ENCODE measurements at places on chromosomes 12 and 14.

- no peak for DNase-seq
Measured at GRCh38 chr14:52129721-52130120, 60.9 kb upstream of the NID2 start.

- DNase-seq, result peak; percentile 81
Measured at GRCh38 chr12:55830601-55831446, 1.4 kb upstream of the DNAJC14 start.

GRCh38 chr12:32257695-32258496 is 141.5 kb upstream of the FGD4 start:
- peak; percentile 19 for DNase-seq

DNA sequence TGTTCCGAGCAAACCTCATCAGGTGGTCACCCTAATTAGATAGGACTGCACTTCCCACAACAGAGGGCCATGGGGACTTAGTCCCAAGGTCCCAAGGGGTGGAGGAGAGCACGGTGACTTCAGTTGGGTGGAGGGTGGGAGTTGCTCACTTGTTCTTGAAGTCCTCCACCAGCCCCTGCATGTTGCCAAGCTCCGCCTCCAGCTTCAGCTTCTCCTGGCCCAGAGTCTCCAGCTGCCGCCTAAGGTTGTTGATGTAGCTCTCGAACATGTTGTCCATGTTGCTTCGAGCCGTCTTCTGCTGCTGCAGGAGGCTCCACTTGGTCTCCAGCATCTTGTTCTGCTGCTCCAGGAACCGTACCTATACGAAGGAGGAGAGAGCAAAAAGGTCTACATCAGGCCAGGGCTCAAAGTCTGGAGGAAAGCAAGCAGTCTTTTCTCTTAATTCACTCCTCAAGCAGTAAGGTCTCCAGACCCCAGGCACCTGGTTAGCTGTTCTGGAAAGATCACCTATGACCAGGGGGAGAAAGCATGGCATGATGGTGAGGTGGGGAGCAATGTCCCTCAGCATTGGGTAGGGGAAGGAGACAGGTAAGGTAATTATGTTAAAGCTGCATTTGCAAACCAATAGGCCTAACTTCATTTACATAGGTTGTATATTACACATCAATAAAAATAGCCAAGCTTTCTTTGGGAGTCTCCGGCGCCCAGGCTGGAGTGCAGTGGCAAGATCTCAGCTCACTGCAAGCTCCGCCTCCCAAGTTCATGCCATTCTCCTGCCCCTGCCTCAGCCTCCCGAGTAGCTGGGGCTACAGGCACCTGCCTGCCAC is 2.9 kb downstream of the KRT8 start:
- no peak for DNase-seq

DNA sequence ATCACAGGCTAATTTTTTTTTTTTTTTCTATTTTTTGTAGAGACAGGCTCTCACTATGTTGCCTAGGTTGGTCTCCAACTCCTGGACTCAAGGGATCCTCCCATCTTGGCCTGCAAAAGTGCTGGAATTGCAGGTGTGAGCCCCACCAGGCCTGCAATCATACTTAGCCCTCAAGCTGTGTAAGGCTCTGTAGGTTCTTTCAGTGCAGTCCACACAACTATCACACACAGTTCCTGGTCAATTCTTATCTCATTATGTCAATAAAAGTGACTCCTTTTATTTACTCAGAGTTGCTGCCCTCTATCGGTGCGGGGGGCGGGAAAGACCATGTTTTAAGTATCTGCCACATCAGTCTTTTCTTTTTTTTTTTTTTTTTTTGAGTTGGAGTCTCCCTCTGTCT is 29.0 kb downstream of the SLC2A3 start:
- no peak for DNase-seq

DNA sequence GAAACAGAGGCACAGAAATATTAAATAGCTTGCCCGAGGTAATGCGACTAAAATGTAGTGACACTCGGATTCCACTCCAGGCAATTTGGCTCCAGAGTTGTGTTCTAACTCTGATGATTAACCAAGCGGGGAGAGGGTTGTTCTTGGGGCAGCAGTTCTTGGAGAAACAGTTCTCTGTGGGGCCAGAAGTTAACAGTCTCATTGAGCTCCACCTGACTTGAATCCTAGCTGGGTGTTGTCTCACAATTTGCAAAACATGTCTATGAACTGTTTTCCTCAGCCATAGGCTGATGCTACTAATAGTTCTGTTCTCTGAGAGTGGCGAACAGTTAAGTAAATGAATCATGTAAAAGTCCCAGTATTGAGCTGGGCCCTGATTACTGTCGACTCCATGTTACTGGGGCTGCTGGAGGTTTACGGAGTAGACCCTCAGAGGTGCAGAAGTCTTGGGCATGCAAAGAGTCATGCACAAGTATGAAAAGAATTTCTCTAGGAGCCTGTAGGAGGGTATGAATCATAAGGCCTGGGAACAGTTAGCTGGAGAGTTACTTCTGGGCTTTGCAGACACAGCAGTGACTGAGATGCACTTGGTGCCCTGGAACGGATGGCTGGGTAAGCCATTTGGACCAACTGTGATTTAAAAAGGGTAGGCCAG is 15.4 kb upstream of the NIN start:
- no peak for DNase-seq

DNA sequence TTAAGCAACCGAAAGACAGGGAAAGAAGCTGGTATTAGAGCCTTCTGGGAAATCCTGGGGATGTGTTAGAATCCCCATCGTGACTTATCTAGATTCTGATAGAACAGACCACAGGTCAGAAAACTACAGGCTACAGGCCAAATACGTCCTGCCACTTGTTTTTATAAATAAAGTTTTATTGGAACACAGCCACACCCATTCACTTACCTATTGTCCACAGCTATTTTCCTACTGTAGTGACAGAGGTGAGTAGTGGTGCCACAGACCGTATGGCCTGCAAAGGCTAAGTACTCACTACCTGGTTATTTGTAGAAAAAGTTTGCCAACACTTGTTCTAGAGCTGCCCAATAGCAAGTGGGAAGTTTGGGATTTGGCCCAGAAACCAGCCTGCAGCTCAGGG is 53.8 kb downstream of the HRK start:
- no peak for DNase-seq

DNA sequence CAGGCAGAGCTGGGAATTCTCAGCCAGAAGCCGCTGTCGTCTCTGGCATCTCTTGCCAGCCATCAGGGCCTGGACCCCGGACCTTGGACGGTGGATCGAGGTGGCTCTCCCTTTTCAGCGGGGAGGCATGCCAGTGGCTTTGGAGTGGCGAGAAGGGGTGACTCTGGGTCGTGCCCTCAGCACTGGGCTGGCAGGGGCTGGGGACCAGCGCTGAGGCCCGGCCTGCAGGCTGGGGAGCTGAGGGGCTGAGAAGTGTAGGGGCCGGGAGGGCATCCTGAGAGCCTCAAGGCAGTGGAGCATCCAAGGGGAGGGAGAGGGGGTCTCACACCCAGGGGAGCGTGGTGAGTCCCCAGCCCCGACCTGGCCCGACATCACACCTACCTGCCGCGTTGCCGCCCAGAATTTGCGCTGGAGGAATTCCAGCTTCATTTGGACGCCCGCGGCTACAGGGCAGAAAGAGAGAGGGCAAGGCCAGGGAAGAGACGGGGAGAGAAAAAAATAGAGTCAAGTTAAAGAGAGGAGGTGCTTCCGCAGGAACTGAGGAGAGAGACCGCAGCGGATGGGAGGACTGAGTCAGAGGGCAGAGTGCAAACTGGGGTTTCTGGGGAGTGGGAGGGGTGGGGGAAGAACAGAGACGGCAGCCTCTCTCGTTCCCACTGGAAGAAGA is 9.0 kb upstream of the LRTM2 start:
- no peak for DNase-seq

GRCh38 chr12:103313894-103314293 is 181.9 kb downstream of the C12orf42 start:
- no peak for DNase-seq

GRCh38 chr14:75909630-75910029 is 72.2 kb downstream of the TGFB3 start:
- no peak for DNase-seq

GRCh38 chr12:13082861-13083260 is 20.6 kb downstream of the GSG1 start:
- DNase-seq, result no peak

DNA sequence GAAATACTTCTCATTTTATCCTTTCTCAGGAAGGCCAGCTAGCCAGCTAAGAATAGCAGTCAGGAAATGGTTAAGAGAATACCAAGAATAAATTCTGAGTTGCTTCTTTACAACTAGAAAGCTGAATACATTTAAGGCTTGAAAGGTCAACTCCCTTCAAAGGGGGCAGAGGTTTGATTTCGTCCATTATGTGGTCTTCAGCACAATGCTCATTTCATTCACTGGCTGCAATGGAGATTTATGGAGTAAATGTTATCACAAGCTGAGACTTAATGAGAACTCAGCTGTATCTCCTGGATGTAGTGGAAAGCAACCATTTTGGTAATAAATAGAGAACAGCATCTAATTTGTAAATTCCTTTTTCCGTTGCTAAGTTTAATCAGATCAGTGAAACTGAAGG is 265.0 kb upstream of the FKBP4 start:
- DNase-seq, result no peak

- DNase-seq, result no peak
Measured at GRCh38 chr14:104624939-104625338, 20.4 kb upstream of the TMEM179 start.

DNA sequence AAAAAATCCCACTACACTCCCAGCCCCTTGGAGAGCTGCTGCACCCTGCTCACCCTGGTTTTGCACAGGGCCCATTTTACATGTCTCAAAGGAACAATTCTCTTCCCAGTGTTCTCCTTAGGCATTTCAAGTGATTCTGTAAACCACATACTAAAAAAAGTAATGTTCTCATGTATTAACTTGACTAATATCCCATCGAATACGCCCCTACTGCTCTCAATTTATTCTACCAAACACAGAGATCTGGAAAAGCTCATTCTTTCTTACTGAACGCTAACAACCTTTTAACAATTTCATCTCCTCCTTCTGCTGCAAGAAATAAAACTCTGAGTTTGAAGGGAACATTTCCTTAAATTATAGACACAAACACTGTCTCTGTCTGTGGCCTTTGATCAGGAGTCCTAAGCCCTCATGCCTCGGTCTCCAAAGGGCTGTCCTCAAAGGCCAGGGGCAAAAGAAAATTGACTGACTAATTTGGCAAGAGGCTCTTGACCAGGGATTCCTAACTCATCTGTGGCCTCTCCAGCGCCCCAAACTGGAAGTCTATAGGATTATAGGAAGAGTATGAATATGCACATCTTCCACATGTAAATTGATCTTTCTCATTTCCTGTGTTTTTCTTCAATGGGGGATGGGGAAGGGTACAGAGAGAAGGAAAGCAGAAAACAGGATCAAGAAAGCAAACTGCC is 17.1 kb upstream of the TSPAN11 start:
- DNase-seq, result no peak

- no peak for DNase-seq
Measured at GRCh38 chr14:95518045-95518751, 1.7 kb upstream of the SYNE3 start.

DNA sequence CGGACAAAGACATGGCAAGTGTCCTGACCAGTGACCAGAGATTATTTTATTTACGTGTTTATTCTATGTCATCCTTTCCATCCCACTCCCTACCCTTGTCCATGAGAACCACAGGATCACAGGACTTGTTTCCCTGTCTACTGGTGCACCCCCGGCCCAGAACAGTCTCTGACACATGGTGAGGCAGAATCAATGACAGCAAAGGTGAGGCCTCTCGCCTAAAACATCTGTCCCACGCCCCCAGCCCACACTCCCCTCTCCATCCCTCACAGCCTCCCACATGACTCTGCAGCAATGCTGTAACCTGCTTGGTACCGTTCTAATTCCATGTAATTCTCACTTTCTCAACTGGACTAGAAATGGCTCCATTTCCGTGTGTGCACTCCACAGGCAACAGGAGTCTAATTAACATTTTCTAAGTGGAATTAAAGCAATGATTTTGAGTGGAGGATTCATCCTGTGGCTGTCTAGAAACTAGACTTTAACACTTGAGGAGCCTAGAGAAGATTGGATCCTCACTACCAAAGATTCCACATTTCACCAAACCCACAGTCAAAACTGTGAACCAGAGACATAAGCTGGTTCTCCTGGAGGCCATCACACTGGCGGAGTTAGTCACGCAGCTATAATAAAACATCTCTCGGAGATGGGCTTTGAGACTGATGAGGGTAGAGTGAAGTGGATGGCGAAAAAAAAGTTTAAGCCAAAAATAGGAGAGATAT is 150.1 kb downstream of the PIWIL1 start:
- DNase-seq, result no peak

GRCh38 chr14:24595073-24595808 is 14.2 kb downstream of the GZMH start:
- DNase-seq, result no peak

GRCh38 chr12:108812324-108812723 is 45.1 kb downstream of the SSH1 start:
- DNase-seq, result no peak
